Pancreas (tissue), 10 donors: ENCODE measurements at places on chromosomes 7 and 10. TPM values are rescaled to one million over a fixed set of nuclear protein-coding genes. Genes with fewer than 3 reads are reported as not detected.
A peak's percentile ranks its signal among the peaks of the same experiment; 100 is the strongest.

Gene SOSTDC1
- total RNA-seq, result 0.25 TPM

Gene ABCC2
- 0.98 TPM for total RNA-seq

Gene SORCS1
- total RNA-seq, result 2.6 TPM

Gene MRLN
- total RNA-seq, result 1.4 TPM

Gene HEPACAM2
- total RNA-seq, result 3.2 TPM

Gene URGCP
- 16.3 TPM for total RNA-seq

Gene ABHD11
- total RNA-seq, result 16.0 TPM

Gene SPACDR
- 0.24 TPM for total RNA-seq

- H3K27me3 ChIP-seq, result no peaks in the 10 kb centered on the region
- no peak overlapping the region for H3K4me3 ChIP-seq
- no peaks in the 10 kb centered on the region for H3K36me3 ChIP-seq
- no peak overlapping the region for H3K27ac ChIP-seq
These were observed 26.7 kb downstream of the TMEM273 start for GRCh38 chr10:49161411-49161997.

GRCh38 chr7:84194484-84195271, at the start of gene SEMA3A:
TSS of gene SEMA3A (minus strand) at chr7:84194789. CDS start at chr7:84194586, 203 bp downstream.
- H3K27me3 ChIP-seq, result no peaks in the 10 kb centered on the region
- H3K4me1 ChIP-seq, result no peaks in the 10 kb centered on the region
- no peak for DNase-seq
- no peaks in the 10 kb centered on the region for H3K36me3 ChIP-seq
- H3K27ac ChIP-seq, result no peak within 1 kb of the TSS

DNA sequence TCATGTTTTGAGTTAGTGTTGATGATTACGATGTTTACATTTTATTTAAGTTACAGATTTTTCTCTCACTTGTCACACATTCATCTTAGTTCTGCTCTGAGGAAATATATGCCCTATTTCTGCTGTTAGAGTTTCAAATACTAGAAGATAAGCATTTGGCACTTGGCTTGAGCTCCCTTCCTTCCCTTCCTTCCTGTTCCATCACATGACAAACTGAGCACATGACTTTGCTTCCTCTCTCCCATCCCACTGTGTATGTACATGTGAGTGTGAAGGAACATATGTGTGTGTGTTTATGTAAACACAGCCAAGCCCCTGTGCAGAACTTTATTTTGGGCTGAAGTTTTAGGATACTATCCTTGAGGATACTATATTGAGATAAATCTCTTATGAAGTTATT, 795.9 kb upstream of the IGFBP3 start:
- H3K27me3 ChIP-seq, result no peaks in the 10 kb centered on the region
- peaks cover 22% of the 10 kb centered on the region for H3K4me1 ChIP-seq
- no peaks in the 10 kb centered on the region for H3K36me3 ChIP-seq
- no peak overlapping the region for H3K4me3 ChIP-seq
- no peak for DNase-seq
- no peak overlapping the region for H3K27ac ChIP-seq

GRCh38 chr10:123007558-123008354, 839 bp downstream of the IKZF5 start:
- peak overlapping the region; percentile 92 for H3K27ac ChIP-seq
- no peak for DNase-seq
- no peaks in the 10 kb centered on the region for H3K36me3 ChIP-seq
- H3K4me1 ChIP-seq, result peaks cover 18% of the 10 kb centered on the region

DNA sequence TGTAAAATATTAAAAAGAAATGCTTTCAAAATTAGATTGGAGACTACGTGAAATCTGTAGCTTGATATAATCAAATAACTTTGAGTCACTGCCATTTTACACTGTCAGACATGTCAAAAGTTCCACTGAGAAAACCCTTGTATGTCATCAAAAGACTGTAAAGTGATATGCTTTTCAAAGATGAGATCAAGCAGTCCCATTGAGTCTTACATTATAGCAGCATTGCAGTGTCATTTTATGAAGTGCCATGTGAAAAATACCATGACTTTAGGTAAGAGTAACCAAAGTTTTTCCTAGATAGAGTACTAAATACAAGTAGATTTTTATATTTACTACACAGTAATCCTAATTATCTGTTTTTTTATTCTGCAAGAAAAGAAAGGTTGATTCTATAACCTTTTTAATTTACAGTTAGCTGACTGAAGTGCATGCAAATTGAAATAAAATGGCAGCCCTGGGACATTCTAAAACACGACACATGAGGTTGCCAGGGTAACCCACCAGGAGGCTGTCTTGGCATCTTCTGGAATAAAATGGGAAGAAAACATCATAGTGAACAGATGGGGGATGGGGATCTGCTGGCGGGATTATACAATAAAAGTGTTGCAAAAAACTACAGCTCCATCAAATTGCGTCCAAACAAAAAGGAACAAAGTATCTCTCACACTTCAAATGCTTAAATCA, 91.3 kb upstream of the TMEM106B start:
- H3K27ac ChIP-seq, result no peak overlapping the region
- H3K36me3 ChIP-seq, result no peaks in the 10 kb centered on the region
- no peaks in the 10 kb centered on the region for H3K27me3 ChIP-seq
- H3K4me1 ChIP-seq, result no peaks in the 10 kb centered on the region
- no peak overlapping the region for H3K4me3 ChIP-seq

GRCh38 chr10:94420516-94420915, 18.2 kb downstream of the TBC1D12 start:
- H3K27me3 ChIP-seq, result no peaks in the 10 kb centered on the region
- H3K36me3 ChIP-seq, result no peaks in the 10 kb centered on the region
- no peaks in the 10 kb centered on the region for H3K4me1 ChIP-seq
- no peak overlapping the region for H3K27ac ChIP-seq
- H3K4me3 ChIP-seq, result no peak overlapping the region

DNA sequence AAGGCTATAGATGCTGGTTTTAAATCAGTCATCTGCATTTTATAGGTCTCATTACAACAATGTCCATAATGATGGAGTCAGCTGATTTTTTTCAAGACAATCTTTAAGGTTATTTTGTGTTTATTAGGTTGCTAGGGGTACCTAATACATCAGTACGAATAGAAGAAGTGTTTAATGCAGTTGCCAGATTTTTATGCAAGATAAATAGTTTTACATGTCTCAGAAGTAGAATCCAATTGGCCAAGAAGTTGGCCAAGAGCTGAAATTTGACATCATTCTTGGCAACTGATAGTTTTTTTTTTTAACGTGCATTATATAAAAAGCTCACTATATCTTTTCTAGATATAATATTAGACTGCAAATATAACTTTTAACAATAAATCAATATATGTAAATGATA, 208.5 kb downstream of the TRIL start:
- H3K27me3 ChIP-seq, result no peaks in the 10 kb centered on the region
- H3K36me3 ChIP-seq, result no peaks in the 10 kb centered on the region
- H3K27ac ChIP-seq, result no peak overlapping the region

DNA sequence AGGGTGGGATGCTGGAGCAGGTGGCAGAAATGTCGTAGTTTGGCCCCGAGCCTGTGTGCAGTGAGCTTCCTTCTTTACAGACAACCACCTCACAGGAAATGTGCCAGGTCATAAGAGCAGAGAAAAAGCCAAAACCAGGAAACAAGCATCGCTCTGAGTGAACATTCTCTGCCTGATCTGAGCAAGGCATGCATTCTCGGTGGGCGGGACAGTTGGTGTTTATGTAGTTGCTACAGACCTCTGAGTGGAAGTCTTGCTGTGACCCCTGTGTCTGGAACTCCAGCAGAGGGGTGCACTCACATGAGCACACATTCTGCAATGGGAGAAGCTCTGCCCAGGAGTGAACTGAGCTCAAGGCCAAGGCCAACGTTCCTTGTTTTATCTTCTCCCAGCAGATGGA, 230.1 kb downstream of the TCERG1L start:
- H3K4me1 ChIP-seq, result no peaks in the 10 kb centered on the region
- H3K4me3 ChIP-seq, result no peak overlapping the region
- no peak overlapping the region for H3K27ac ChIP-seq
- no peaks in the 10 kb centered on the region for H3K27me3 ChIP-seq

GRCh38 chr10:98373260-98374040, 41.5 kb downstream of the PYROXD2 start:
- no peaks in the 10 kb centered on the region for H3K27me3 ChIP-seq
- no peak for DNase-seq
- H3K27ac ChIP-seq, result no peak overlapping the region
- no peaks in the 10 kb centered on the region for H3K4me1 ChIP-seq
- H3K36me3 ChIP-seq, result no peaks in the 10 kb centered on the region

GRCh38 chr10:114715171-114715670, 57.1 kb upstream of the ABLIM1 start:
- no peaks in the 10 kb centered on the region for H3K36me3 ChIP-seq
- H3K4me3 ChIP-seq, result no peak overlapping the region
- H3K4me1 ChIP-seq, result no peaks in the 10 kb centered on the region
- DNase-seq, result no peak
- H3K27me3 ChIP-seq, result no peaks in the 10 kb centered on the region

GRCh38 chr7:22447762-22448161, 52.2 kb downstream of the STEAP1B start:
- no peak overlapping the region for H3K4me3 ChIP-seq
- DNase-seq, result no peak
- no peaks in the 10 kb centered on the region for H3K27me3 ChIP-seq
- peaks cover 22% of the 10 kb centered on the region for H3K4me1 ChIP-seq
- no peak overlapping the region for H3K27ac ChIP-seq
- no peaks in the 10 kb centered on the region for H3K36me3 ChIP-seq

GRCh38 chr7:117017702-117018266, 64.5 kb downstream of the ST7 start:
- H3K27me3 ChIP-seq, result no peaks in the 10 kb centered on the region
- DNase-seq, result no peak

DNA sequence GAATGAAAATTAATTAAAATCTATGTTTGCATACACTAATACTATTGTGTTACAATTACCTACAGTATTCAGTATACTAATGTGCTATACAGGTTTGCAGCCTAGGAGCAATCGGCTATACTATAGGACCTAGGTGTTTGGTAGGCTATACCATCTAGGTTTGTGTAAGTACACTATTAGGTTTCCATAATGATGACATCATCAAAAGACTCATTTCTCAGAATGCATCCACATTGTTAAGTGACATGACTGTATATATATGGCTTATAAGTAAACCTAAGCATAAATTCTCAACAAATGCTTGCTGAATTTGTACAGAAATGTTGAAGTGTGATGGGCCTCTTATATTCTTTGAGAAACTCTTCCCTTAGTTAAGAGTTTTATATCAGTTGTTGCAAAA, 206.5 kb upstream of the ZWINT start:
- H3K27me3 ChIP-seq, result no peaks in the 10 kb centered on the region
- DNase-seq, result no peak
- H3K36me3 ChIP-seq, result no peaks in the 10 kb centered on the region
- H3K27ac ChIP-seq, result no peak overlapping the region
- no peak overlapping the region for H3K4me3 ChIP-seq

DNA sequence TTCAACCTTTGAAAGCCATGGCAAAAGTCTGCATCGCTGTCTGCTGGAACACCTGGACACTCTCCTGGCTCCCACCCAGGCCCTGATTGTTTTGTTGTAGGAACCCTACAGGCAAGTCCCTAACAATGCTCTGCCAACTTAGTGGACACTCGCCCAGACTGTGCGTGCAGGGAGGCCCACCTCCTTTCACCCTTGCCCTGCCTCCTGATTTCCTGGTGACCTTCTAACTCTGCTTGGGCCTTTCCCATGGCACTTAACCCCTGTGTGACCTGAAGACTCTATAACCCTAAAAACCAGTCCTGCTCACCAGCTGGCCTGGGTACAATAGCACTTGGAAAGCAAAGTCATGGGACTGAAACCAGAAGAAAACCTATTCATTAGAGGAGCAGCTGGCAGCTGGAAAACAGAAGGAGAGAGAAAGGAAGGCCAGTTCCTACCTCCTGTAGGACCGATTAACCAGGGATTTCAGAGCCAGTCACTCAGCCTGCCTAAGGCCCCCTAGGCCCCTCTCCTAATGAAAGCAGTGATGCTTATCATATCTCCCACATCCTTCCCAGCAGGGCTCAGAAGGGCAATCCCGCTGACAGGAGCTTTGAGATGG, 82.7 kb upstream of the KMT2E start:
- H3K36me3 ChIP-seq, result no peaks in the 10 kb centered on the region
- H3K4me1 ChIP-seq, result peaks cover 15% of the 10 kb centered on the region
- H3K27ac ChIP-seq, result no peak overlapping the region
- peak; percentile 34 for DNase-seq

DNA sequence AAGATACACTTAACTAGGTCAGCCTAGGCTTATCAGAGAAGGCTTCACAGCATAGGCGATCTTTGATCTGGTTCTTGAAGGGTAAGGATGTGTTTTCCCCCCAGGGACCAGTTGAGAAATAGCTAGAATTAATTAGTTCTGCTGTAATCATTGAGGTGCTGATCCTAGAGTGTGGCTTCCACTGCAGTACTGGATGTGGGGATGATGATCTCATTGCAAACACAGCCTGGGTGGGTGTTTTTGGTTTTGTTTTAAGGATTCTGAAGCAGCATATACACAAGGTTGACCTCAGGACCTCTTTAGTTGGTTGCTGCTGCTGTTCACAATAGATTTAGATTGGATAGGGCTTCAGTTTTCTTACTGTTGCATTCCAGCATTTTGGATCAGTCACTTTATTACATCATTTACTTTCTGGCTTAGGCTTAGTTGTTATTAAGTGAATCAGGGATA, 159.7 kb downstream of the AUTS2 start:
- H3K36me3 ChIP-seq, result no peaks in the 10 kb centered on the region
- H3K27me3 ChIP-seq, result no peaks in the 10 kb centered on the region
- DNase-seq, result no peak
- no peak overlapping the region for H3K27ac ChIP-seq
- no peaks in the 10 kb centered on the region for H3K4me1 ChIP-seq

DNA sequence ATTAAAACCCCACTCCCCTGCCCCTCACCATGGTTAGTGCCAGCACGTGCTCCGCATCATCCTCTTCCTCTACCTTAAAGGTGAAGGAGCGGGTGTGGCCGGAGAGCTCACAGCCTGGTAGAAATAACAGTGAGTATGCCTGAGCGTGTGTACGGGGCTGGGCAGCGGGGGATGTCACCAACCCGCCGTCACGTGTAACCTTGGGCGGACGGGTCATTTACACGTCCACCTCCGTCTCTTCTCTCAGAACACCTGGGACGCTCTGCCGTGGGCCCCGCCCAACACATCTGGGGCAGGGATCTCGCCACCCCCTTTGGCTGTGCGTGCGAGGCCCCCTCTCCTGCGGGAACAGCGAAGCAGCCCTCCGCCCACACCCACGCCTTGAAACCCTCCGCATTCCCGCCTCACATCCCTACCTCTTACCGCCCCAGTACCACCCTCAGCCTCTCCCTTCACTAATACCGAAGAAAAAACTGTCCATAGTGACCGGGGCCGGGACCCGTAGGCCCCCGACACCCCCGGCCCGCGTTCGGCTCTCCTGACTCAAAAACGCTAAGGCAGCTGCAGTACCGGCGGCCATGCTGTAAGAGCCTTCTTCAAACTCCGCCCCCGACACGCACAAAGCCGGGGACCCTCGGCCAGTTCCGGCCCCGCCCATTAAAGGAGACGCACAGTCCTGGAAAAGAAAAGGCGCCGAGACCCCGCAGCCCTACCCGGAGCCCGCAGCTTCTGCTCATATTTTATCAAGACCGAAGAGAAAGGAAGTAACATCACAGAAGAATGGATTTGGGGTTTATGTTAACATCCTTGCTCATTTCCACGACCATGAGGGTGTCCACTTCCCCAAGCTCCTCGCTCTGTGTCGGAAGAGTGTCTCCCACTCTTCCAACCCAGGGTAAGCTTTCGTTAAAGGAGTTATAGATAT, at the start of gene NPM3:
NPM3 (minus strand) TSS at position 636 of the 925 bp plus-strand sequence; CDS start at position 580, 56 bp downstream.
- peak; percentile 81 for DNase-seq
- H3K36me3 ChIP-seq, result peaks cover 8% of the 10 kb centered on the region
- H3K4me1 ChIP-seq, result peaks cover 3% of the 10 kb centered on the region
- H3K27ac ChIP-seq, result no peak within 1 kb of the TSS
